Natural killer cell treated with Interleukin-12 subunit alpha and Interleukin-12 subunit beta and Interleukin-15 and Interleukin-18, amount 100 ng/mL, for 72 hours (primary cell): ENCODE measurements at places on chromosomes 2 and 18.

DNA sequence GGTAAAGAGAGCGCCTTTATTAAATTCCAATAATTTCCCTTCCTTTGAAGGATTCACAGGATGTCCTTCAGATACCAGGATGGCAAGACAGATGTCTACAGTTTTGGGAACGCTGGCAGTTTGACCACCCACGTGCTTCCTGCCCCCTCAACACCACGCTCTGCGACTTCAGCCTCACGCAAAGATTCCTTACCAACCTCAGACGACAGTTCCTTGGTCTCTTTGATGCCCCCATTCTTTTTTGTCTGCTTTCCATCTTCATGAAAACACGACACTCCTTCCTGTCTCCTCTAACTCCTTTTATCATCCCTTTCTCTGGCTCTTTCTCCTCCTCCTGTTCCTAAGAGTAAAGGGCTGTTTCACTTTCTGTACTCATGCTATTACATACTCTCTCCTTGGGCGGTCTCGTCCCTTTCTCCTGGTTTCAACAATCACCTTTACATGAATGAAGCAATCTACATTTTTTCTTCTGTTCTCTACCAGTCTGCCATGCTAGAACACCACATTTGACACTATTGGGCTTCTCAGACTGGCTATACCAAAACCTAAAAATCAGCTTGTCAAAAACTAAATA, 189.9 kb upstream of the PGAP1 start:
- H3K27me3 ChIP-seq = no peaks in the 10 kb centered on the region
- H3K4me1 ChIP-seq = peaks cover 35% of the 10 kb centered on the region
- H3K36me3 ChIP-seq = peaks cover 37% of the 10 kb centered on the region
- DNase-seq = no peak
- H3K4me3 ChIP-seq = no peak overlapping the region
- H3K27ac ChIP-seq = peak overlapping the region; percentile 41

GRCh38 chr2:231765496-231765929, 15.6 kb downstream of the PDE6D start:
- H3K27ac ChIP-seq = no peak overlapping the region
- H3K4me1 ChIP-seq = peaks cover 23% of the 10 kb centered on the region
- no peaks in the 10 kb centered on the region for H3K27me3 ChIP-seq
- no peaks in the 10 kb centered on the region for H3K36me3 ChIP-seq
- no peak for DNase-seq
- H3K4me3 ChIP-seq = no peak overlapping the region

DNA sequence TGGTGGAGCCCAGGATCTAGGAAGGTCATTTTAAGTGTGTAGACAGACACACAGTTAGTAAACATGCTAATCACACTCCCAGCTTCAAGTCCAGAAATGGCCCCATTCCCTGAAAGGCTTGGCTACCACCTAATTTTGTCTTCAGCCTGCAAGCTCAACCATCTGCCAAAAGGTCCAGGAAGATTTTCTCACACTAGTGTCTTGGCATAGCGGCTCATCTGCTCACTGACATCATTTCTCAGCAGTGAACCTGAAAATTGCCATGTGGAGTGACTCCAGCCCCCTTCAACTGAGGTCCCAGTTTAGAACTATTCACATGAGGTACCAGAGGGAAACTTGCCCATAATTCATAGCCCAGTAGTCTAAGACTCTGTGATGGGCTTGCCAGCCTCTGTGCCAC, 748.9 kb downstream of the LRP1B start:
- no peaks in the 10 kb centered on the region for H3K27me3 ChIP-seq
- DNase-seq = no peak
- H3K4me1 ChIP-seq = no peaks in the 10 kb centered on the region
- no peak overlapping the region for H3K4me3 ChIP-seq
- no peak overlapping the region for H3K27ac ChIP-seq
- H3K36me3 ChIP-seq = peaks cover 17% of the 10 kb centered on the region

DNA sequence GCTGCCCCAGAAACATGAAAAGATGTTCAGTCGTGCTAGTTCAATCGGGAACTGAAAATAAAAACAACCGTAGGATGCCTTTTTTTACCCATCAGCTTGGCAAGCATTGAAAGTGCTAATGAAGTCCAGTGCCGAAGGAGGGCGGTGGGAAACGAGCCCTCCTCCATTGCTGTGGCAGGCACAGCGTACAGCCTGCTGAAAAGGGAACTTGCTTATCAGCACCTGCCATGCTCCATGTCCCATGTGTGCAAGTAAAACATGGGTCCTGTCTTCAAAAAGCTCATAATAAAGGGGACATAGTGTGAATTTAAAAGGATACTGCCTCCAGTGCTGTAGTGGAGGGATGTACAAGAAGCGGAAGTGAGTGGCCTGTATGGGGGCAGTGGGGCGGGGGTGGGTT, 82.4 kb downstream of the ARMC9 start:
- H3K27ac ChIP-seq = no peak overlapping the region
- H3K4me3 ChIP-seq = no peak overlapping the region
- no peaks in the 10 kb centered on the region for H3K36me3 ChIP-seq
- DNase-seq = no peak

- no peak overlapping the region for H3K27ac ChIP-seq
- no peak for DNase-seq
- no peaks in the 10 kb centered on the region for H3K36me3 ChIP-seq
- no peaks in the 10 kb centered on the region for H3K27me3 ChIP-seq
- H3K4me3 ChIP-seq = no peak overlapping the region
- H3K4me1 ChIP-seq = peaks cover 54% of the 10 kb centered on the region
These were observed 4.1 kb downstream of the ITGA6 start for GRCh38 chr2:172431463-172431862.

GRCh38 chr2:56088411-56088810, 95.4 kb upstream of the CCDC85A start:
- H3K27ac ChIP-seq = no peak overlapping the region
- no peaks in the 10 kb centered on the region for H3K36me3 ChIP-seq
- no peaks in the 10 kb centered on the region for H3K4me1 ChIP-seq
- H3K27me3 ChIP-seq = no peaks in the 10 kb centered on the region
- no peak overlapping the region for H3K4me3 ChIP-seq

- H3K27ac ChIP-seq = no peak overlapping the region
- no peaks in the 10 kb centered on the region for H3K36me3 ChIP-seq
- peaks cover 9% of the 10 kb centered on the region for H3K27me3 ChIP-seq
- H3K4me3 ChIP-seq = no peak overlapping the region
- DNase-seq = no peak
These were observed 258.5 kb upstream of the REV1 start for GRCh38 chr2:99748344-99748743.

- H3K4me3 ChIP-seq = peak overlapping the region; percentile 84
- H3K27ac ChIP-seq = peak overlapping the region; percentile 48
- DNase-seq = no peak
- no peaks in the 10 kb centered on the region for H3K27me3 ChIP-seq
- peaks cover 17% of the 10 kb centered on the region for H3K4me1 ChIP-seq
These were observed 725 bp downstream of the SLC66A2 start for GRCh38 chr18:79950515-79951341.

DNA sequence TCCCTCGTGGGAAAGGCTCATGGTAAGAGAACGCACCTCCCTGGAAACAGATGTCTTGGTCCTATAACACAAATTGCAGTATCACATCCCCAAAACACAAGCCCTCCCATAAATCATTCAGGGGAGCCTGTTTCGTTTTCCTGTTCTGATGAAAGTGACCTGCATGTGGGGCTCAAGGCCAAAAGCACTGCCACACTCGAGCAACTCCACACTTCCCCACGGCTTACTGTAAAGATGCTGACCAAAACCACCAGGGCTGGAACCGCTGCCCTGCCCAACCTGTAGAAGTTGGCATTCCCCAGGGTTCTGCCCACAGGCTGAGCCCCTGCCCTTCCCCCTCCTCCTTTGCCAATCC, 139.7 kb downstream of the BCL11A start:
- peaks cover 3% of the 10 kb centered on the region for H3K4me1 ChIP-seq
- peaks cover 23% of the 10 kb centered on the region for H3K27me3 ChIP-seq
- no peak for DNase-seq
- H3K36me3 ChIP-seq = no peaks in the 10 kb centered on the region

- H3K27me3 ChIP-seq = no peaks in the 10 kb centered on the region
- no peak overlapping the region for H3K4me3 ChIP-seq
- H3K4me1 ChIP-seq = no peaks in the 10 kb centered on the region
- no peak overlapping the region for H3K27ac ChIP-seq
These were observed 28.2 kb upstream of the ZC3H15 start for GRCh38 chr2:186457908-186458307.

DNA sequence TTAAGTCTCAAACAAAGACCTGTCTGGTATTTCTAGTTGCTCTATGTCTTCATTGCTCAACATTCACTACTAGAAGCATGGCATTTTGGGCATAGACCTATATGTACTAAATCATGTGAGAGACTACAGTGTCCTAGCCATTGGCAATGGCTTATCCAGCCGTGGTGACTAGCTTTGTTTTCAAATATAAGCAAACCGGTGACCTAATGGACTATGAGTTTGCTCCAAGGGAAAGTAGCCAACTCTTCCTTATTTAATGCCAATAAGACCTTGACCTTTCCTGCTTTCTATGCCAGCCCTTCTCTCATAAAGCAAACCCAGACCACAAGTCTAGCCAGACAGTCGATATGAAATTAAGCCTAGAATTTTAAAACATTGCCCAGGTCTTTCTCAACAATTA, 113.7 kb upstream of the CREB1 start:
- peaks cover 30% of the 10 kb centered on the region for H3K27me3 ChIP-seq
- no peak overlapping the region for H3K4me3 ChIP-seq
- no peak for DNase-seq
- H3K36me3 ChIP-seq = peaks cover 6% of the 10 kb centered on the region
- peaks cover 27% of the 10 kb centered on the region for H3K4me1 ChIP-seq
- no peak overlapping the region for H3K27ac ChIP-seq

DNA sequence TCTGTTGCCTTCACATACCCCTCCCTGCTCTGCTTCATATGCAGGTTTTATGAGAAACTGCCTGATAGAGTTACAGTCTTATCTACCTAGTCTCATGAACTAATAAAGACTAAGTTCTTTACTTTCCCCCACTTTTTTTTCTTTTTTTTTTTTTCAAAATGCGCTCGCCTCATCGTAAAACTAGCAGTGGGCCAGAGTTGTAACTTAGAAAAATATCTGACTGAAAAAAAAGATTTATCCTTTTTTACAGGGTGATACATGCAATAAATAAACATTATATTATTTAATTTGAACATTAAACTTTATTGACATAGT, 52.9 kb upstream of the STAT1 start:
- H3K27me3 ChIP-seq = no peaks in the 10 kb centered on the region
- H3K4me3 ChIP-seq = peak overlapping the region; percentile 77
- H3K36me3 ChIP-seq = peaks cover 42% of the 10 kb centered on the region

DNA sequence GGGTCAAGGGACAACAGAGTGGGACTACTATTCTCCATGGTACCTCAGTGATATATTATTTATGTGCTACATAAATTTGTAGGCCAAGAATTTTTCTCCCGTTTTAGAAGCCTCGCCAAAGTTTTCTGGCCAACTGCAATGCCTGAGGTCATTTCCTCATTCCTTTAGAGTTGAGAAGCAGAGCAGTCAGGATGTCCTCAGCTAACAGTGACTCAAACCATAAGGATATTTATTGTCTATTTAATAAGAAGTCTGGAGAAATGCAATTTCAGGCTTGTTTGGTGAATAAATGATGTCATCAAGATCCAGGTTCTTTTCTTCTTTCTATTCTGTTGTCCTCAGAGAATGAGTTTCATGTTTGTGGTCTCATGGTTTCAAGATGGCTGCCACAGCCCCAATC, 91.0 kb downstream of the ADCYAP1 start:
- peaks cover 5% of the 10 kb centered on the region for H3K36me3 ChIP-seq
- no peak for DNase-seq
- H3K27ac ChIP-seq = no peak overlapping the region
- H3K27me3 ChIP-seq = peaks cover 3% of the 10 kb centered on the region

DNA sequence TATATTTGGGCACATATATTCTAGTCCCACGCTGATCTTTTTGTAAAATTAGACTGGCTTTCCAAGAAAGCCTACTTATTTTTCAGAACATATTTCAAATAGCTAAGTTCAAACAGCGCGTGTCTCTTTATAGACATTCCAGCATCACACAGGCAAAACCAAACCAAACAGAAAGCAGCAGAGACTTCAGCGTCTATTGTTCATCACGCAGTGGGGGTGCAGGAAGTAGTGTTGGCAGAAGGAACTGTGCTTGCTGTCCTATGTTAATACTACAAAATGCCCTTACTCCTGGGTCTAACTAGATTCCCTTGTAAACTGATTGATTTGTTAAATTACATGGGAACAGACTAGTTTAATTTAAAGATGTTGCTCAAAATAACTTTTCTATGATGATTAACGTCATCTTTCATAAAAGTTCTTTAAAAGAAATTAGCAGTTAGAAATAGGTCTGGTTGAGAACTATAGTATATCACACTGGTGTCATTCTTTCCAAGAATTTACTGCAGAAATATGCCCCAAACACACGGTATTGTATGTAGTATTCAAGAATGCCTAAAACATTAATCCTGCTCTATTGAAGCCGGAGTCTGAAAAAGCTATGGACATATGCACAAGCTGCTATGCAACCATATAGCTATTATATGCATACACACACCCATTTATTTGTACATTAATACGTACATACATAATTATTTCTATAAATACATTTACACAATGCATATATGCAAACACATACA, 436.3 kb downstream of the CBLN2 start:
- no peaks in the 10 kb centered on the region for H3K36me3 ChIP-seq
- no peak overlapping the region for H3K27ac ChIP-seq
- no peak for DNase-seq
- H3K4me1 ChIP-seq = no peaks in the 10 kb centered on the region
- no peak overlapping the region for H3K4me3 ChIP-seq

DNA sequence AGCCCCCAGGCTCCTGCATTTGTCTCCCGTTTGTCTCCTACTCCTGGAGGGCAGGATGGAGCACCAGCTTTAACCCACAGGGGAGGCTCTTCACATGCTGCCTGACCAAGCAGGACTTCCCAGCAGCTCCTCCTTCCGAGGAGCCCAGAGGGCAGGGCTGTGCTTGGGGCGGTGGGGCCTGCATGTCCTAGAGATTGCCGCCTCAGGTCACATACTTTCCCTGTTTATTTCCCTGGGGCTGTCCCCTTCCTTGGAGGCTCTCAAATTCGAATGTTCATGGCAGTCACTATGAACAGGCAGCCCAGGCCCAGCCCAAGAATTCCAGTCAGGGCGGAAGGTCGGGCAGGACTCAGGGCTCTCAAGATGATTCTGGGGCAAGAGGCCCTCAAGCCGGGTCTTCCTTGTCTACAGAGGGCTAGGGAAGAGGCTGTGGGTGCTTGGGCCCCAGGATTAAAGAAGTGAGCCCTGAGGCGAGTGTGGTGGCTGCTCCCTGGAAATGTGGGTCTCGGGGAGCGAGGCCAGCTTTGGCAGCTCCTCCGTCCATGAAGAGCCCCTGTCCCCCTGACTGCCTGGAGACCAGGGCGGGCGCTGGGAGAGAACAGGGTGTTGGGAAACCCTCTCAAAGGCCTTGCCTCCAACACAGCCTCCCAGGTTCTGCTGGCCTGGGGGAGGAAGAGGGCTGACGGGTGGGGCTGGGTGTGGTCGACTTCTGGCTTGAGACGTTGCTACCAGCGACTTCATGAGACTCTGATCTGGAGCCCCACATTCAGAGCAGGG, 48.9 kb upstream of the HPCAL1 start:
- H3K27ac ChIP-seq = peak overlapping the region; percentile 50
- peaks cover 9% of the 10 kb centered on the region for H3K27me3 ChIP-seq

GRCh38 chr2:239917125-239917956, 107.8 kb downstream of the NDUFA10 start:
- peaks cover 11% of the 10 kb centered on the region for H3K27me3 ChIP-seq
- peaks cover 7% of the 10 kb centered on the region for H3K36me3 ChIP-seq
- no peak for DNase-seq
- no peaks in the 10 kb centered on the region for H3K4me1 ChIP-seq
- no peak overlapping the region for H3K27ac ChIP-seq
- no peak overlapping the region for H3K4me3 ChIP-seq

GRCh38 chr18:56652802-56653201, 1.6 kb downstream of the WDR7 start:
- peak overlapping the region; percentile 14 for H3K27ac ChIP-seq
- no peak for DNase-seq
- peaks cover 51% of the 10 kb centered on the region for H3K4me1 ChIP-seq
- peaks cover 5% of the 10 kb centered on the region for H3K36me3 ChIP-seq
- H3K4me3 ChIP-seq = peak overlapping the region; percentile 82
